ENCODE measurements at places on chromosomes 5 and 9. TPM values are rescaled to one million over a fixed set of nuclear protein-coding genes. Genes with fewer than 3 reads are reported as not detected.

COL23A1 gene
- total RNA-seq: not detected

GRCh38 chr5:158477214-158477613 is 618.3 kb upstream of the CLINT1 start:
- no peak for DNase-seq

KIAA0825 gene
- 9.5 TPM for total RNA-seq

DNA sequence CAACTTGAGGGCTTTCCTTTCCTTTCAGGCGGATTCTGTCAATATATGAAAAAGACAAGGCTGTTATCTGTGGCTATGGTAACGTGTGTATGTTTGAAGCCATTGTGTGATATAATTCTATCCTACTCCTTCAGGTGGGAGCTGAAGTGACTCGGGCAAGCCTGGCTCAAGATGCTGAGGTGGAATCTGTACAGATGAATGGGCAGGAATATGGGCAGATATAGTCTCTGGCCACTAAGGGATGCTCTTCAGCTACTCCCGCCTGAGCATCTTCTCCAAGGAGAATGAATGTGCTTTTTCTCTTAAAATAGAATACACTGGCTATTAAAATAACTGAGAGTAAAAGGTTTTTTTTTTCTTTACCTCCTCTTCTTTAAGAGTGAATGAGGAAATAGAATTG is 244.8 kb downstream of the ADGRV1 start:
- no peak for DNase-seq

GRCh38 chr5:33713136-33713765 is 178.5 kb downstream of the ADAMTS12 start:
- DNase-seq: peak; percentile 52

CCDC183 gene
- 0.32 TPM for total RNA-seq

- DNase-seq: peak; percentile 65
Observed at GRCh38 chr5:62779010-62779422, 200.4 kb downstream of the LRRC70 start.

GRCh38 chr9:105191508-105192121 is 52.8 kb upstream of the SLC44A1 start:
- DNase-seq: peak; percentile 84

IFNA8 gene
- not detected for total RNA-seq

DNA sequence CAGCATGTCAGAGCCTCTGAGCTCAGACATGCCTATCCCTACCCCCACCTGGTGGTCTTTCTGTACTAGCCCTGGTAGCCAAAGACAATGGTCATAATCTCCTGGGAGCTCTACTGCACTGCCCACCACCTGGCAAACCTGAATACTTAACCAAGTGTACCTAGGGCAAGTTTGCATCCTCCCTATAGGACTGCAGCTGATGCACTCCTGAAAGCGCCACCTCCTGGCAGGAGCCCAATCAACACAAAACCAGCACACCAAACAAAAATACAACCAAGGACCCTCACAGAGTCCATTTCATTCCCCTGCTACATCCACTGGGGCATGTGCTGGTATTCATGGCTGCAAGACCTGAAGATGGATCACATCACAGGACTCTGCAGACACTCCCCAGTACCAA is 14.8 kb upstream of the FAM174A start:
- DNase-seq: no peak

DNA sequence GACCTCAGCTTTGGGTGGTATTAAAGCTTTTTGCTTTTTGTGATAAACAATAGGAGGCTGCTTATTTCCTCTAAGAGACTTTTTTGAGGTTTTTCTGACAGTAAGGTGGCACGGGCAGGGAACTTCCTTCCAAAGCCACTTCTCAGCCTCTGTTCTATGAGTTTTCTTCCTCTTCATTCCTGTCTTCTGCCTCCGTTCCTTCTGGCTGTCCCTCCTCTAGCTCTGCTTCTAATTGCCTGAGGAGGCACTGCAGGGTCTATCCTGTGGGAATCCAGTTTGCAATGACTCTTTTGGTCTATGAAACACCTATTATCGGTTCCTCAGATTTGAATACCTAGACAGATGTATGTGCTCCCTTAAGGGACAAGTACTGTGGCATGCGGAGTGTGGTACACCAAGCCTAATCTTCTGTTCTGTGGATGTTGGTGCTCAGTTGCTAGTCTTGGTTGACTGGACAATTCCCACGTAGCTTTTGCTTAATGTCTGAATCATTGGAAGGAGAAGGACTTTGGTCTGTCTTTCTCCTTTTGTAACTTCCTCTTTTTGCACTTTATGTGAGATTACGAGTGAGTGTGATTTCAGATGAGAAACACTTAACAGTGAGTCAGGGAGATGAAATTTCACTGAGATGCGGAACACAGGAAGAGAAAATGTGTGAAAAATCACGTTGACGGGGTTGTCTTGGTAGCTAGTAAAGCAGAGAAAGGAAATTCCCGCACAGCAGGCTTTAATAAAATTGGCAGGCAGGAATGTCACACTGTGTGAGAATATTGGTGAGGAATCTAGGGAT is 305.2 kb downstream of the EFNA5 start:
- no peak for DNase-seq

DEPDC1B gene
- total RNA-seq: 5.2 TPM

DNA sequence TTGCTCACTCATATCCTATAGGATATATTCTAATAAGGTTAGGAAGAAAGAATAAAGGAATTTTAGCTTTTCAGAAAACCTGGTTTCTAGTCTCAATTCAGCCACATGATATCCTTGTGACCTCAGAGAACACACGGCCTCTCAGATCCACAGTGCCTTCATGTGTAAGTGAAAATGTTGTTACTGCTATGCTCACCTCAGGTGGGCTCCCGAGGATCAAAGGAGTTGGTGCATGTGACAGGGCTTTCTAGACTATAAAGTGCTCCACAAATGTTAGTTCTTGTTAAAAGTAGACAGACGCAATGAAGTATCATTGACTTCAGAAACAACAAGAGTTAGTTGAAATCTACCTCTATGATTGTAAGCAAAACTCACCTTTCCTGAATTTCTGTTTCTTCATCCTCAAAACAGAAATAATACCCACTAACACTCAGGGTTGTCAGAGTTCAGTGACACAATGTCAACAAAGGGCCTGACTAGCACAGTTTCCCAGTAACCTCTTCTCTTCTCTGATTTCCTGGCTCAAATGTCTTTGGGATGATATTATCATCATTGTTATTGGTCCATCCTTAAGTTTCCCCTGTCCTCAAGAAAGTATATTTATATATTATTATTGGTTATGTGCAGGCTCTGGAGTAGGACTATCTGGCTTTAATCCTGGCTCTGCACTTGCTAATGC is 36.0 kb upstream of the MAN2A1 start:
- DNase-seq: no peak

DNA sequence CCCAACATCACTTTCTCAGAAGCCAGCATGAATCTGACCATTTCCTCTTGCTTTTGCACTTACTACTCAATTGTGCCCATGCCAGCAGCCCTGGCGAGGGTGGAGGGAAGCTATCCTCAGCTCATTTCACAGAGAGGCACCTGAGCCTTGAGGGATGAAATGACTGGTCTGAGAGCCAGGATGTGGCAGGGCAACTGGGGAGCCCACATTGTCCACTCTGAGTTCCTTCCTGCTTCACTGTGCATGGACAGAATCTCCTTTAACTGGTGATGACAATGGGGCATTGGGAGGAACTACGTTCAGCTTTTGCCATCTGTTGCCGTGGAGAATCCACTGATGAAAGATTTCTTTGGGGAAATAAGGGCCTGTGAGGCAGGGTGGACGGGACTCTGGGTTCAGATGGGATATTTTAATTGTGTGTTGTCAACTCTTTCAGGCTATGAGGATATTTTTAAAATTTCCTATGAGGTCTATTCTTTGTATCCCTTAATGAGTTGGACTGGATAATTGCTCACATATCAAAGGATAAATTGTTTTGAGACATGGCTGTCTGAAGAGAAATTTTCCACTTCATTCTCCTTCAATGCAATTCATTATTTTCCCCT is 78.3 kb downstream of the TNC start:
- DNase-seq: no peak

- DNase-seq: no peak
Observed at GRCh38 chr9:98532147-98532546, 176.6 kb downstream of the GABBR2 start.

GABRP gene
- total RNA-seq: not detected

TEX48 gene
- not detected for total RNA-seq

- peak; percentile 16 for DNase-seq
Observed at GRCh38 chr5:124408738-124409453, 337.5 kb downstream of the ZNF608 start.

- DNase-seq: no peak
Observed at GRCh38 chr9:89609426-89610006, 4.7 kb downstream of the GADD45G start.

Measured in fibroblast of villous mesenchyme (primary cell).